ENCODE measurements at places on chromosomes 7 and 10.

GRCh38 chr7:143240291-143241168 lies 18.7 kb downstream of the TAS2R40 start:
- DNase-seq, result peak; percentile 86

DNA sequence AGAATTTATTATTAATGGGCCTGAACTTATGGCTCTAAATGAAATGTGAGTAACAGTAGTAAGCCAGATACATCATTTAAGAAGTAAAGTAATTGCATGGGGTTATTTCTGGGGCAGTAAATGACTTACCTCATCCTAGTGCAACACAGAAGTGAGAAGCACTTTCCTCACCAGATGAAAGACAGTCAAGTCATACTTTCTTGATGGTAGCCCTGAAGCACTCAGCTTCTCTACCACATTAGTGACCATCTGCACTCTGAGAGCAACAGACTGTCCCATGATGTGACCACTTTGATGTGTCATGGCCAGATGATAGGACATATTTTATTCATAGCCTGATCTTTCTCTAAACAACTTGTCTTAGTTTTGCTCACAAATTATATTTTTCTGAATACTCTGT lies 369.5 kb upstream of the PHF14 start:
- no peak for DNase-seq

GRCh38 chr10:46226900-46227558 lies 59.8 kb upstream of the ANTXRL start:
- no peak for DNase-seq

DNA sequence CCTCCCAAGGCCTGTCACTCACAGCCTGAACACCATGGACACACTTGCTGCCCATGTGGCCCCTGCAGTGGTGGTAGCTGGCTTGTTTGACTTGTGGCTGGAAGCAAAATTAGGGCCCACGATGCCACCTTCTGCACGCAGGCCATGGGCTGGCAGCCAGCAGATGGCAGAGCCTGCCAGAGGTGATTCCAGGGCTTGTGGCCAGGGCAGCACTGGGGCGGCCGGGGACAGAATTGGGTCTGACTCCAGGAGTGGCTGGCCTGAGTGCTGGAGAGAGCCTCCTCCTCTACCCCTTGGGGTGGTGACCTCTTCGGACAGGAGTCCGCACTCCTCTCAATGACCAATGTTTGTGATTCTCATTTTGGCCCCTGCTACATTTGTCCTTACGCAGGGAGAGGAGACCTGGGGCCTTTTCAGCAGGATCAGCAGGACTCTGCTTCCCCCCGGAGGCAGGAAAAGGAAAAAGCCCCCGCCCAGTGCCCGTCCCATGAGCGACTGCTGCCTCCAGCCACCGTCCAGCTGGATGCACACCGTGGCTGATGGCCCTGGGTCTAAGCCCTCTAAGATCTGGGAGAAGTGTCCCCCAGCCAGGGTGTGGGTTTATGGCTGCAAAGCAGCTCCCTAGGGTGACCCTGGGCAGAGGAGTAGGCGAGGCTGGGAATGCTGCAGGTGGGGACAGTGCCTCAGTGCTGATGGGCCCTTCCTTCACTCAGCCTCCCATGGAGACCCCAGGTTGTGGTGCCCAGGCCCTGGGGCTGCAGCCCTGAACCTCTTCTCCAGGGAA lies 26.5 kb downstream of the DNAJB12 start:
- DNase-seq, result no peak

DNA sequence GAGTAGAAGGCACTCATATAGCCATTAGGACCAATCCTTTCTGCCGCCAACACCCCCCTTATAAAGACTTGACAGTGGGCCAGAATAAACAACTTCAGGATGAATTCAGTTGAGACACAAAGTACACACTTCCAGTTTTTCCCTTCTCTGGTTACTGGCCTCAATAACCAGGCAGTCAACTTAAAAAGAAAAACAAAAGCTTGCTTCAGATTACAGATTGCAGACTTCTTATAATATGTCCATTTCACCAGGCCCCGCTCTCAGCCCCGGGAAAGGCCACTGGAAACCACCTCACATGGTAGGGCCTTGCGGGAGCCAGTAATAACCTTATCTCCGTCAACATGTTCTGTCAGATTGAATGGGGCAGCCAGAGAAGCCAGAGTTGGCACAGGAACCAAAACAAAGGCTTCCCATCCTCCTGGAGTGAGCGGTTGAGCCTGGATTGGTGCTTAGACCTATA lies 108.8 kb downstream of the EGFR start:
- no peak for DNase-seq

- no peak for DNase-seq
Measured at GRCh38 chr10:96890172-96890513, 58.0 kb downstream of the LCOR start.

DNA sequence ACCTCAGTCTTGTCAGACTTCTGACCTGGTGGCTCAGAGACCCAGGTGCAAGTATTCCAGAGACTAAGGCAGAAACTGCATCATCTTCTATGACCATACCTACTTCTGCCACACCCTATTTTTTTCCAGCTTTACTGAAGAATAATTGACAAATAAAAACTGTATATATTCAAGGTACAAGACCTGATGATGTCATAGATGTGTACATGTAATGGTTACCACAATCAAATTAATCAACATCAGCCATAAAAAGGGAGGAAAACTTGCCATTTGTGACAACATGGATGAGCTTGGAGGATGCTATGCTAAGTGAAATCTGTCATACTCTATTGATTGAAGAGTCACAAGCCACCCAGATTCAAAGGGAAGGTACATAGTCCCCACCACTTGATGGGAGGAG lies 815.6 kb downstream of the SORCS1 start:
- no peak for DNase-seq

DNA sequence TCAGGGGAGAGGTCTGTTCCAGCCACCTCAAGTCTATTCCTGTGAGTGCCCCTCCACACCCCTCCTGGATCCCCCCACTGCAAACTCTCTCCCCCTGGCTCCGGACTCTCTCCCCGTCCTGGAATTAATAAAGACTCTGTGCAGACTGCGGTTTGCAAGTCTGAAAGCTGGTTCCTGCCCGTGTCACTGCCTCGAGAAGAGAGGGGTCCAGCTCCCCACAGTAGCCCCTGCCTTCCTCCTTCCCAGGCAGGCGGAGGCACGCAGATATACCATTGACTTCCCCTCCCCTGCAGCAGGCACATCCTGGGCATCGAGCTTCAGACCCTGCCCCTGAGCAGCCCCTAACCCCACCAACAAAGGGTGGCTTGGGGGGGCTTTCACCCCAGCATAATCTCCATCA lies 2.2 kb upstream of the ELN start:
- DNase-seq, result no peak

GRCh38 chr7:36600869-36601530 lies 123.3 kb downstream of the AOAH start:
- no peak for DNase-seq

GRCh38 chr10:117425974-117426566 lies 50.8 kb upstream of the PDZD8 start:
- no peak for DNase-seq

DNA sequence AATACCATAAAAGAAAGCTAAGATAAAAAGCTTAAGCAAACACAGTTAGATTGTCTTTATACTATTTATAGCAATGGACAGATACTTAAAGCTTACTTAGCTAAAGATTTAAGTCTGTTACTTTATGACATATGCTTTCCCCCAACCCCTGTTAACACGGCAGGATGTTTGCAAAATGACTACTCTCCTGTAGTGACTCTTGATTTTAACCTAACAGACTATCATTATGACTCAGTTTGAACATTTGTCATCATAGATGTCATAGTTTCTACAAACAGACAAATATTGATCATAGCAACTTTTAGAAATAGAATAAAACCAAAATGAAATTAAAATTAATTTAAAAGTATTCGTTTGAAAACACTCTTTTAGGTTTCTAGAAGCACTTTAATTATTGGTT lies 7.8 kb upstream of the COMMD3 start:
- no peak for DNase-seq

DNA sequence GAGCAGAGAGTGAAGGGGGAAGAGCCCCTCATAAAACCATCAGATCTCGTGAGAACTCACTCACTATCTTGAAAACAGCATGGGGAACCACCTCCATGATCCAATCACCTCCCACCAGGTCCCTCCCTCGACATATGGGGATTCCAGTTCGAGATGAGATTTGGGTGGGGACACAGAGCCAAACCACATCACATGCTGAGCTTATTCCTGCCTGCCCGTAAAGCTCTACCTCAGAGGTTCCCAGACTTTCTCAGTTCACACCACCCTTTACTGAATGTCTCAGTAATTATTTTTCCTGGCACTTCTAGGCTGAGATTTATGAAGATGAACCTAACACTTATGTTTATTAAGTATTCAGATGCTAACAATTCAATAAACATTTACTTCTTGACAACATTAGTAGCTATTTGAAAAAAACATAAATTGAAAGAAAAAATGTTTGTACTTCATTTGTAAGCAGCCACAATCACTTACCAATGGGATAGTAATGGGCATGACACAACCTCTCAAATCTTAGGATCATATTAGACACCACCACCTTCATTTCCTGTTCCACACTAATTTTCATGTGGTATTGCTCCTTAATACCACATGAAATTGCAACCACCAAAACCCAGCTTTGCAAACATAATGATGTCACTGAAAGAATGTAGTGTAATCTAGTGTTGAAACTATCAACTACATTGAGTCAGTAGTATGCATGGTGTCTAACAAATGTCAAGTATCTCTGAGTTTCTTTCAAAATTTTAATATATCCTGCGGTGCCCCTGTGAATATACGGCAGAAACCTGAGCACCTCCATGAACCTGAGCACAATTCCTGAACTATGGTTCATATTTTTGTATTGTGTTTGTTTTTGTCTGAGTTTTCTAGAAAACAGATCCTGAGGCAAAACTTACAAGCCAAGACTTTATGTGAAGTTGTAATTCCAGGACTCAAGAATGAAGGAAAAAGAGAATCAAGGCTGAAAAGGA lies 4.5 kb upstream of the DGKI start:
- no peak for DNase-seq

GRCh38 chr7:4604456-4604940 lies 77.6 kb upstream of the FOXK1 start:
- DNase-seq, result no peak

DNA sequence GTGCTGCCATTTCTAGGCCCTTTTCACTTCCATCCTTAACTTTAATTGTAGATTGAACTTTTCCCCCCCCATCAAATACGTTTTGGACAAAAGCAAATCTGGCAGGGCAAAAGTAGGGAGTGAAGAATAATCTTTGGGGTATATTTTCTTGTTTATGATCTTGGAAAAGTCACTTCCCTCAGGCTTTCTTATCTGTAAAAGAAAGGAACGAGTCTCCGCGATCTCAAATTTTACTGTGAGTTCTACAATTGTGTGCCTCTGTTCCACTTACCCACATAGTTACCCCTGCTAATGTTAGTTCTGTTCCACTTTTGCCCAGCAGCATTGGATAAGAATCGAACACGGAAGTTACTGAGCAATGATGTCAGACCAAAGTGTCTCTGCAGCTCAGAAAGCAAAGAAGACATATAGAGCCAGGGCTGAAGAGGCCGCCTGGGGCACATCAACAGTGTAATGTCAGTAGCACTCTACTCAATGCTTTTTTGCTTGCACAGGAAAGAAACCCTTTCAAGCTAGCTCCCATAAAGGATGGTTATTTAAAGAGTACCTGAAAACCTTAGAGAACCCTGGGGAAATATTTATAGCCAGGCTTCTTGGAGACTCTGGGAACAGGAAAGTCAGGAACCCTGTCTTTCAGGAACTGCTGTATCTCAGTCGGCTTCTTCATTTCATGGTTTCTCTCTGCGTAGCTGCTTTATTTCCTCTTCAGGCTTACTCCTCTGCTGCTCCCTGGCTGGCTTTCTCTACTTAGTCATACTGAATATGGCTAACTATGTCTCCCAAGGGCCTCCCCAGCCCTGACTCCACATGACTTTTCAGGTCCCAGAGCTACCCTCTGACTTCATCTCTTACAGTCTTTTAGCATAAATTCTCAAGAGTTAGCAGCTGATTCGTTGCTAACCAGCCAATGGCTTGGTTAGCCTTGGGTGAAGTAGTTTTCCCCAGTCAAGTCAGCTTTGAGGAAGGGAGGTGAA lies 123.7 kb upstream of the FAM3C start:
- DNase-seq, result no peak

DNA sequence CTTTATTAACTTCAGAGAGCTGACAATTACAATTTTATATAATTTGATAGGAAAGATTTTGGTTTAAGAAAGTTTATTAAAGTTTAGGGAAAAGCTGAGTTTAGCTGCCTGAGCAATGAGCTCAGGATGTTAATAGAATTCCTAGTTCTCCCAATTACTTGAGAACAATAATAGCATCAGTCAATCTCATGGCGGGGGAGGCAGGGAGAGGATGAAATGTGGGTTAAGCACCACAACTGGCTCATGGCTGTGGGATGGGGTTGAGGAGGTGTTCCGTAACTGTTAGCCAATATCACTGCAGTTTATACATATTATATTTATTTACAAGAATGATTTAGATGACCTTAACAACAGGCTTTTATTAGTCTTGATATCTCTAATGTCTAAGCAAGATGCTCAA lies 266.9 kb upstream of the IMMP2L start:
- no peak for DNase-seq

DNA sequence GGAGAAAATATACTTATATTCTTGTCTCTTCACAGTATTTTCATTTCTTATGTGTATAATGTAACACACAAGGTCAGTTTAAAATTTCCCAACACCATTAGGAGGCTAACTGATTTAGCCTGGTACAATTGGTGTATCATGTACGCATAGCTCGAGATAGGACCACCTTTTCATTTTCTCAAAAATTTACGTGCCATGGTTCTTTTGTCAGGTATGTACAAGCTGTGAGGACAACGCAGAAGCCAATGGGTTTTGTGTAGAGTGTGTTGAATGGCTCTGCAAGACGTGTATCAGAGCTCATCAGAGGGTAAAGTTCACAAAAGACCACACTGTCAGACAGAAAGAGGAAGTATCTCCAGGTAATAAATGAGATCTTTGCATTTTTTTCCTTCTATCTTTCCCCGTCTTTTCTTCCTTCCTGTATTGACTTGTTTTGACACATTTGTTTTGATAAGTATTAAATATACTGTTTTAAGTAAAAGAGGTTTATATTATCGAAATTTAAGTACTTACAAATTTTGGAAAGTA lies 55.0 kb downstream of the TRIM24 start:
- DNase-seq, result no peak

DNA sequence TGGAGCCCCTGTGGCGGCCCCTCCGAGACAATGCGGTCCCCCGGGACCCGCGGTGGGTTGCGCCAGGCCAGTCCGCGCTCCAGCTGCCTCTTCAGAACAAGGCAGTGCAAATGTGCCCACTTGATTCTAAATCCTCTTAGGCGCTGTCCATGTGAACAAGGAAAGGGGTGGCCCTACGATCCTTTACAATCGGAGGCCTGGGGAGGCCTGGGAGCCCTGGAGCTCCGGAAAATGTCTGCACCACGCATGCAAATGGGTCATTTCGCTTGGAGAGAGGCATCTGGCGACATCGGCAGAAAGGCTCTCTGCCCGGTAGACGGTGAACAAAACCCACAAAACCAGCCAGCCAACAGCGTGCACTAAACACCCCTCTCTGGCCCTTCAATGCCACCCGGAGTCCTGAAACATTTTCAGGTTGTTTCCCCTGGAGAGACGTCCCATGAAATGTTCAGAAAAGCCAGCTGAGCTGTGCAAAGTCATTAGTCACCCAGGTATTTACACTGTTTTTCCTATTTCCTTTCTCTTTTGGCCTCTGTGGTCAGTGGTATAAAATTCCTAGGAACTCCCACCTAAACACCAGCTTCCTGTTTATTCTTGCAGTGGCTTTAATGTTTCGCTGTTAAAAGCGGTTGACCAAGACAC lies 102.8 kb upstream of the ZNF438 start:
- no peak for DNase-seq

Data from CD4-positive, alpha-beta T cell treated with Interleukin-17A for 1 hour (primary cell).